ENCODE measurements at places on chromosomes 11 and 22.

GRCh38 chr11:124535552-124536232, 7.8 kb downstream of the OR8B12 start:
- DNase-seq = peak; percentile 6

DNA sequence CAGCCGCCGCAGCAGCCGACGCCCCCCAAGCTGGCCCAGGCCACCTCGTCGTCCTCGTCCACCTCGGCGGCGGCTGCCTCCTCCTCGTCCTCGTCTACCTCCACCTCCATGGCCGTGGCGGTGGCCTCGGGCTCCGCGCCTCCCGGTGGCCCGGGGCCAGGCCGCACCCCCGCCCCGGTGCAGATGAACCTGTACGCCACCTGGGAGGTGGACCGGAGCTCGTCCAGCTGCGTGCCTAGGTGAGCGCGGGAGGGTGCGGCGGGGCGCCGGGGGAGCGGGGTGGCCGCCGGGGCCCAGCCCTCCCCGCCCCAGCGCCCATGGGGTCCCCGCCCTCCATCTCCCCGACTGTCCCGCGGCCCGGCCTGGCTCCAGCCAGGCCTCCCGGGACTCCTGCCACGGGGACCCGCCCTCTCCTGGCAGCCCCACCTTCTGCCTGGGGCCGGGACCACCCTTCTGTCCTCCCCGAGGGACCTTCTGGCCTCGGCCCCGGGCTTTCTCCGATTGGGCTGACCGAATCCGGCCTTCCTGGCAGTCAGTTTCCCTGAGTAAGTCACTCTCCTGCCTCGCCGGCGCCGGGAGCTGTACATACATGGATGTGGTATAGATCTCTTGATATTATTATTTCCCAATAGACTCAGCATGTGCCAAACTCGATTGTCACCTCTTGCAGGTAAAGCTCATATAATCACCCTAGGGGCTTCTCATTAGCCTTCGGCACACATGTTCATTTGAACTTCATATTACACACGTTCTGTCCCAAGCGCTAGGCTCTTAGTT, 720 bp downstream of the PACS1 start:
- DNase-seq = peak; percentile 28

DNA sequence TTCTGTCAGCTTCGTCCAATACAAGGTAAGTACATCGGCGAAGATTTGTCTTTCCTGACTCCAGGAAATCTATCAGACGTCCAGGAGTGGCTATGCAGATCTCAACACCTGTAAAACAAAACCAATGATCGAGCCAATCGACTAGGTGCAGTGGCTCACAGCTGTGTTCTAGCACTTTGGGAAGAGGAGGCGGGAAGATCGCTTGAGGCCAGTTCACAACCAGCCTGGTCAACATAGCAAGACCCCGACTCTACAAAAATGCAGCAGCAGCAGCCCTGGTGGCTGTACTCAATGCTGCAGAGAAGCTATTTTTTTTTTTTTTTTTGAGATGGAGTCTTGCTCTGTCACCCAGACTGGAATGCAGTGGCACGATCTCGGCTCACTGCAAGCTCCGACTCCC, 11.2 kb downstream of the DDX17 start:
- DNase-seq = no peak

- DNase-seq = peak; percentile 15
Measured at GRCh38 chr22:37991731-37992442, 7.5 kb upstream of the SOX10 start.

- DNase-seq = no peak
Measured at GRCh38 chr11:94400050-94400449, 1.2 kb downstream of the GPR83 start.

- DNase-seq = no peak
Measured at GRCh38 chr11:79129702-79130101, 311.1 kb downstream of the TENM4 start.

DNA sequence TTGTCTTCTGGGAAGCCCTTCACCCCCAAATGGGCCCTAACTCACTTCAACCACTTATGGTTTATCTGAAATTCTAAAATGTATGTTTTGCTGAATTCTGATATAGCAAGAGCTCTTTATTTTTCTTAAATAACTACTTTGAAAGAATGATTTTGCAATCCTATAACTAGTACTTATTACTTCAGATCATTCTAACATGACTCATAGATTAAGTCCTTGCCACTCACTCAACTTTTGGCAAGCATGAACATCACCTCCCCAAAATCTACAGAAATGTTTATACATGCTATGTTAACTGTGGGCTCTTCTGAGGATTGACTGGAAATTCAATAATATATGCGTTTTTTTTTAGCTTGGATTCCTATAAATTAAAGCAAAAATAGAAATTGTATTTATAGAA, 367.4 kb upstream of the FAT3 start:
- DNase-seq = no peak

GRCh38 chr11:17233101-17233500, 25.3 kb upstream of the PIK3C2A start:
- DNase-seq = no peak

- DNase-seq = no peak
Measured at GRCh38 chr11:17508306-17508705, 31.7 kb upstream of the ABCC8 start.

DNA sequence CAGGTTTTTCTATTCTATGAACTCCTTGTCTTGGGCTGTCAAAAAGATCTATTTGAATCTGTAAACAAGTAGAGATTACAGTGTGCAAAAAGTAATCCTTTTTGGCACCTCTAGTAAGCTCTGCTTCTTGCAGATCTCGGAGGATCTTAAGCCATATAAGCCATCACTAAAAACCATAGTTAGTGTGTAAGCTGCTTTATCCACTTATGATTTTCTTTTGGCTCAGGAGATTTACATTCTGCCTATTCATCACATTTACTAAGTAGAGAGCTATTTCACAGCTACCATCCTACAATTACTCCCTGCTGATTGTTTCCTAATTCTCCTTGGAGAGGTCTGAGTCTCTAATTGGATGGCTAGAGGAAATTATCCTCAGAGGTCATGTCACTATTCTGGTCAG, 385.7 kb downstream of the AASDHPPT start:
- no peak for DNase-seq

DNA sequence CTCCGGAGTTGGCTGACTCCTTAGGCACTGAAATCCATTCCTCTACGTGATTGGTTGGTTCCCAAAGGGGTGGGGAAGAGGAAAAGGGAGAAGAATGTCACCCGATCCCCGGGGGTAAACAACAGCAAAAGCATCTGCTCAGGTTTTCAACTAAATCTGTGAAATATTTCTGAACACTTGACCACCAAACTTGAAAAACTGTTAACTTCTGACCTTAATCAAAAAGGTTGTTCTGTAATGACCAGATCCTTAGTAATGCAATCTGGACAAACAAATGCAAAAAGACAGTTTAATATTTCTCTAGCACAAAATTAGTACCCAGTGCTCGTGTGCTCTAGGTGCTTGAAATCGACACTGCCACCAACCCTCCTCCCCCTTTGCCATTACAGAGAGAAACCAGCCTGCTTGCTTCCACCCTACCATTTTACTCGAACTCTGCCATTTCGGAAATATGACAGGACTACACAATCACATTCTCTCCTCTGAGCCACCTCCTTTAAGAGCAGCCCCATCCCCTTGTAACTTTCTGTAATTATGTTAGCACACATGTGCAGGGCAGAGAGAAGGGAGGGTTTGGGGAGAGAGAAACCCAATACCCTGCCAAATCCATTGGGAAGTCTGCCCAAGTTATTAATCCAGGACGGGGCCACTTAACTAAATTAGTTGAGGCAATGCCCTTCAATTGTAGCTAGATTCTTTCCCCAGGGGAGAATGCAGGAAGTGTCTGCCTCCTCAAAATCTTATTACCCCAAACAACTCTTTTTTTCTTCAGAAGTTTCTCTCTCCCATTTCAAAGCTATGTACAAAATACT, 113.8 kb downstream of the RBFOX2 start:
- DNase-seq = peak; percentile 91

- DNase-seq = no peak
Measured at GRCh38 chr11:10686311-10686710, 7.2 kb downstream of the IRAG1 start.

DNA sequence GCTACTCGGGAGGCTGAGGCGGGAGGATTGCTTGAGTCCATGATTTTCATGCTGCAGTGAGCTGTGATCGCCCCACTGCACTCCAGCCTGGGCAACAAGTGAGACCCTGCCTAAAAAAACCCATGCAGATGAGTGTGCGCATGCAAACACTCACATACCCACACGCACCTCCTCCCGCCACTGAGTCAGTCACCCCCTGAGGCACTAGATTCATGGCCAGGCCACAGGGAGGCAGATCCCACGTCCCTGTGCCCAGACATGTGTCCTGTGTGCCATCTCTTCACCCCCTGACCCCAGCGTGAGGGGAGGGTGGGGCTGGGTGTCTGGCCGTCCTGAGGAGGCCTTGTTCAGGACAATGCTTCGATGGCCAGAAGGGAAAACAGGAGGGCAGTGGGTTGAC, 15.5 kb downstream of the RELT start:
- no peak for DNase-seq

- no peak for DNase-seq
Measured at GRCh38 chr11:33269822-33270221, 12.6 kb downstream of the HIPK3 start.

GRCh38 chr11:34907934-34908593, 8.1 kb downstream of the APIP start:
- DNase-seq = no peak

DNA sequence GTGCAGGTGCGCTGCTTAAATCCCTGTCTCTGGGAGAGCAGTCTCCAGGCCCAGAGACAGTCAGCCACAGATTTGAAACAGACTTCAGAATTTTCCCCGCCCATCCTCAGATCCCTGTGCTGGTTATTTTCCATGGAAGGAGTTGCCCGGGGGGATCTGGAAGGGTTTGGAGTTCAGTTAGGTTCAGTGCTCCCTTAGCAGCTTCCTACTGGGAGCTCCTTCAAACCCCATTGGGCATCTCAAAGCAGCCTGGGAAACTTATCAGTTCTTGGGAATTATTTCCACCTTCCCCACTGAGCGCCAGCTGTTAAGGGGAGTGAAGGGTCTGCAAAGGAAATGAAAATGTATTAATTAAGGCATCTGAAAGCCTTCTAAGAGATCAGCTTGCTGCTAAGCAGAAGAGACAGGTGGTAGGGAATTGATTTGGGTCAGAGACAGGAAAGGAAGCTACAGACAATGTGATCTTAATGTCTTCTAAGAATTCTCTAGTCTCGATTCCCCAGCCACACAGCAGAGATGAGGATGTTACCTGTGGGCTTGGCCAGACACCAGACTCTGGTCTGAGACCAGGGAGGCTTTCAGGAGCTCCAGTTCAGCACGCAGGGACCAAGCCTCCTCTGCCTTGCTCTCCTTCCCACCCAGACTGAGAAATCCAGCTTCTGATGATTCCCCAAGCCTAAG, 106.2 kb upstream of the TBCEL start:
- DNase-seq = no peak

GRCh38 chr11:67345247-67345919, 8.0 kb downstream of the POLD4 start:
- no peak for DNase-seq
